ENCODE measurements at places on chromosomes 5 and 9.
A peak's percentile ranks its signal among the peaks of the same experiment; 100 is the strongest.

- DNase-seq, result no peak
Observed at GRCh38 chr5:14225173-14225834, 82.2 kb downstream of the TRIO start.

DNA sequence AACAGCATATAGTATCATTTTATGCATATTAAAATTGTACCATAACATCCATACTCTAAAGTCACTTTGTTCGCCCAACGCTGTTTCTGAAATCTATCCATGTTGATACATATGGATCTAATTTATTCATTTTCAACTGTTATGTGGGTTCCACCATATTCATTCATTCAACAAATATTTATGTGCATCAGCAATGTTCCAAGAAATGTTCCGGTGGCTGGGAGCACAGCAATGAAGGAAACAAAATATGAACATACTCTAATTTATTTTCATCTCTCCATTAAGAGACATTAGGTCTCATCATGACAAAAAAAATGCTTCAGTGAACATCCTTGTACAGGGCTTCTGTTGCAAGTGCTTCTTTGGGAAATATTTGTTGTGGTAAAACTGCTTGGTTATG lies 75.4 kb downstream of the MARCHF3 start:
- no peak for DNase-seq

GRCh38 chr9:35510754-35511428 lies 21.0 kb downstream of the RUSC2 start:
- DNase-seq, result no peak

DNA sequence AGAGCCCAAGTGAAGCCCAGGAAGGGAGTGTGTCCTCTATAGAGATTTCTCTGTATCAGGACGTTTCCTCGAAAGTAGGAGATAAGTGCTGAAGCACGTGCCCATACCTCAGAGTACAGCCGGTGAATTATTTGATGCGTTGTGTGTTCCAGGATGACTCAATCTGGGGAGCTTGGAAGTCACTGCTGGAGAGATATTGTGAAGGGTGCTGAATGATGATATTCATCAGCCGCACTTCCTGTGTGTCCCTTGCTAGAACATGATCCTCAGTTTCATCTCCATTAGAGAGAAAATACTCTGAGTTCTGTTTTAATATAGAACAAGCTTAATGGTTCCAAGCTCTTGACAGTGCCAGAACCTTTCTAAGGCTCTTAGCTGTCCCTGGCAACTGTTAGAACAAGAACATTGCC lies 402.3 kb upstream of the ADAMTSL1 start:
- no peak for DNase-seq

DNA sequence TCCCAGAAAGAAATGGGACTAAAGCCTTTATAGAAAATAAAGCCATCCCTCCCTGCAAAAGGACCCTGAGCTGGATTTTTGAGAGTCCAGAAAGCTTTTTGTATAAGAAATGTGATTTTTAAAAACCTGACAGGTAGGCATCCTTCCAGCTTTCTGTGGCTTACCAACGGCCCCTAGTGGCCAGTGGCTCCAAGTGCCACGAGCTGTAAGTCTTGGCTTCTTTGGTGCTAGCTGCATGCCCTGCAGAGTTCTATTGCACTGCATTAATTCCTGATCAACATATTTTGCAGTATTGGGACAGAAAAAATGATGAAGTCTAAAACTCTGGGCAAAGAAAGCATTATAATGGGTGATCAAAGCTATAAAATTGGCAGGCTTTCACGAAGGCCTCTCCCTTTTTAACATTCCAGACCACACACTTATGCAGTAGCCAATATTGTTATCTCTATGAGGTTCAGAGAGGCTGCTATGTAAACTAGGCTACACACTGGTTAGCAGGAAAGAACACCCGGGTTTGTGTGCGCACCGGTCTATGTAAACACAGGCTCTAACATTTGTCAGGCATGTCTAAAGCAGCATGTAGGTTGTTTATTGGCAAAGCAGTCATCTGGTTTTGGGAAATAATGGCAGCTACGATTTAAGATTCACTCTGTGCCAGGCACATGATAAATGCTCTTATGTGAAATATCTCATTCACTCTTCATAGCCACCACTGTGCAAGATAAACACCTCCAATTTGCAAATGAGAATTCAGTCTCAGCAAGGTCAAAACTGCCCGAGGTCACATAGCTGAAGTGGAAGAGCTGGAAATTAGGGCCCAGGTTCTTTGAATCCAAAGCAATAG lies 55.2 kb downstream of the NMUR2 start:
- DNase-seq, result peak; percentile 43

GRCh38 chr5:82982846-82983245 lies 94.3 kb downstream of the TMEM167A start:
- no peak for DNase-seq

DNA sequence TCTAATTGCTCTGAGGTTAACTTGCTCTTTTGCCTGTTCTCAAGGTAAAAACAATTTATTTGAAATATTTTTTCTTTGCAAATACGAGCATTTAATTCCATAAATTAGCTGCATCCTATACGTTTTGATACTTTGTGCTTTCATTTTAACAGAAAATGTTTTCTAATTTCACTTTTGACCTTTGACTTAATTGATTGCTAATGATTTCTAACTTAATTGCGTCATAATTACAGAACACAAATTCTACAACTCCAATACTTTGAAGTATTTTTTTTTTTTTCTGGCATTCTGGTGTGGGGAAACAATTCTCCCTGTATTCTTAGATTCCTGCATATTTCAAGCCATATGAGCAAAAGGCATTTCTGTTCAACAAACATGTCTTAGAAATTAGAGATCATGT lies 134.0 kb downstream of the ISOC1 start:
- no peak for DNase-seq

GRCh38 chr9:80437825-80438224 lies 866.1 kb downstream of the TLE4 start:
- no peak for DNase-seq

DNA sequence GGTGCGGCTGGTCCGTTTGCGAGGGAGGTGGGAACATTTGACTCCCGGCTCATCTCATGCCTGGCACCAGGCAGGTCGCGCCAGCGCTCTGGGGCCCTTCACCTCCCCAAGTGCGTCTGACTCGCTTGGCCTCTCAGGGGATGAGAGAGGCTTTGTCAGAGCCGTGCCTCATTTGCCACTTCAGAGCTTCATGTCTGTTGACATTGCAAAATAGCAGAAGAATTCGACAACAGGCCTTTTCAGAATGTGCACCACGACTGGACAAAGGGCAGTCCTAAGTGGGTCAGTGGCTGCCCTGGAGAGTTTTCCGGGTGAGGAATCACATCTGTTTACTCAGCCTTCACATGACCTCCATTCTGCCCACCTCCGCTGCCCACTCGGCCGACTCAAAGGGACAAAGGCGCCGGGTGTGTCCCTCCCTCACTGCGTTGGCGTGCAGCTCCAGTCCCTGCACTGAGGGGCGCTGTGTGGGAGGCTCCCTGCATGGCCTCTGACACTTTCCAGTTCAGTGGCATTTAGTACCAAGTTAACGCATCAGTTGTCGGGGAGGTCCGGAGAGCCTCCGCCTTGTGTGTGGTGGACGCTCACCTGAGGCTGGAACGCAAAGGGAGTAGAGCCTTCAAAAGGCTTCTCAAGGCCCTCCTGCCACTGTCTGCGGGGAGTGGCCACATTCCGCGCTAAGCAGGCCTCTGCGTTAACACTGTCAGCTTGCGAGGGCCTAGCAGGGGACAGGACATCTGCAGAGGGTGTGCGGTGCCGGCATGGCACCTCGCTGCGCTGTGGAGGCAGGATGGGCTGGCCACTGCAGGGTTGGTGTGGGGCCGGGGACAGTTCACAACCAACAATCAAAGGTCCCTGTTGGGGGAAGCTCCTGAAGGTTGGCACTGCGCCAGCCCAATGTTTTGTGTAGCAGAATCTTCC lies 171.5 kb downstream of the NXNL2 start:
- DNase-seq, result no peak

GRCh38 chr9:800591-801150 lies 40.8 kb upstream of the DMRT1 start:
- no peak for DNase-seq

DNA sequence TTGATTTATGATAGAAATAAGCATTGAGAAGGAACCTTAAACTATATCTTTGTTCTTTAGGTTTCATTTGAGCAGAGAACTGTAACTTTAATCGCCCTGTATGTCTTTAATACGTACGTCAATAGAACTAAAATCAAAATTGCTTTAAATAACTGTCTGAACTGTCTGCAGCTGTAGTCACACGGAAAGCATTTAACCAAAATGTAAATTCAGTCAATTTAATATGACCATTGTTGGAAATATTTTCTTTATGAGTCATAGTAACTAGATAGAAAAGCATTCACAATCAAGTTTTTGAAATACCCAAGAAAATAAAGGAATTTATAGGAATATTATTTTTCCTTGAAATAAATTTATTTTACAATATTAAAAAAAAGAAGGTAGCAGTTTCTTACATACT lies 157.1 kb upstream of the CDH6 start:
- DNase-seq, result no peak

- no peak for DNase-seq
Observed at GRCh38 chr5:156121882-156122281, 205.1 kb upstream of the SGCD start.

DNA sequence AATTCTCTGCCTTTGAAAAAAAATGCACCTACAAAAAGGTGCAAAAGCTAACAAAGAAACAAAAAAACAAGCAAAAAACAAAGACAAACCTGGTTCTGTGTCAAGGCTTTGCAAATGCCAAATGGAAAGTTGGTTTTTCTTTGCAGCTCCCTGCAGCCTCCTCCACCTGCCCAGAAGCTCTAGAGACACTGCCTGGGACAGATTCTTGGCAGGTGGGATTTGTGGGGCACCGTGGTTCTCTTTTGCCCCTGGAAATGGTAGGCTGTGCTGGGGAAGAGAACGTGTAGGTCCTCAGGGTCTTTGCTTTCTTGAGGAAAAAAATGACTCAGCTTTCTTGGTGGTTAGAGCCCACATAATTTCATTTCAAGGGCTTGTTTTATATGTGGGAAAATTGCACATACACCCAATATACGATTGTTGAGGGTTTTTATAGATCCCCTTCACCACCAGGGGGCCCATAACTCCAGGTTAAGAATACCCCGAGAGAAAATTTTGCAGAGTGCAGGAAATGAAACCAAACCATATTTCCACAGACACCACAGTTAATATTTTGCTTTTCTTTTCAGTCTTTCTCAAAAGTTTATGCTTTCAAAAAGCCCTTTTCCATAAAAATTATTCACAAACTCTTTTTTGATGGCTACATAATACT lies 58.7 kb downstream of the NXNL2 start:
- peak; percentile 54 for DNase-seq

- no peak for DNase-seq
Observed at GRCh38 chr9:128727640-128728248, 3.8 kb upstream of the ZDHHC12 start.

- DNase-seq, result no peak
Observed at GRCh38 chr5:53323511-53323910, 156.9 kb upstream of the FST start.

- DNase-seq, result no peak
Observed at GRCh38 chr5:132471944-132472343, 18.6 kb downstream of the IRF1 start.

DNA sequence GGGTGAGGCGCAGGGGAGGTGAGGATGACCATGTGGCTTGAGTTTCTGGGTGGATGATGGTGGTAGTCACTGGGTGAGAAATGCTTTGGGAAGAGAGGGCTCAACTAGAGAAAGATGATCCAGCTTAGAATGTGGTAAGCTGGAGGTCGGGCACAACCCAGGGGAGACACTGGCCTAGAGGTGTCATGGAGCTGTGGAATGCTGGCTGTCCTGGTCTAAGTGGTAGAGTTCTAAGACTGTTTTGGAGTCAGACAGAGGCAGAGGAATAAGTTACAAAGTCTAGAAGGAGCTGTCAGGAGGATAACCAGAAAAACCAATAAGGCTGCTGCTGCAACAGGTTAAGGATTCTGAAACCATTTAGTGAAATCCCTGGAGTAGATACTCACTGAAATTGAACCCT lies 19.2 kb upstream of the ACSL6 start:
- no peak for DNase-seq

GRCh38 chr9:94150890-94151650 lies 66.8 kb downstream of the PTPDC1 start:
- no peak for DNase-seq

- DNase-seq, result no peak
Observed at GRCh38 chr9:132055756-132056155, 23.9 kb downstream of the MED27 start.

DNA sequence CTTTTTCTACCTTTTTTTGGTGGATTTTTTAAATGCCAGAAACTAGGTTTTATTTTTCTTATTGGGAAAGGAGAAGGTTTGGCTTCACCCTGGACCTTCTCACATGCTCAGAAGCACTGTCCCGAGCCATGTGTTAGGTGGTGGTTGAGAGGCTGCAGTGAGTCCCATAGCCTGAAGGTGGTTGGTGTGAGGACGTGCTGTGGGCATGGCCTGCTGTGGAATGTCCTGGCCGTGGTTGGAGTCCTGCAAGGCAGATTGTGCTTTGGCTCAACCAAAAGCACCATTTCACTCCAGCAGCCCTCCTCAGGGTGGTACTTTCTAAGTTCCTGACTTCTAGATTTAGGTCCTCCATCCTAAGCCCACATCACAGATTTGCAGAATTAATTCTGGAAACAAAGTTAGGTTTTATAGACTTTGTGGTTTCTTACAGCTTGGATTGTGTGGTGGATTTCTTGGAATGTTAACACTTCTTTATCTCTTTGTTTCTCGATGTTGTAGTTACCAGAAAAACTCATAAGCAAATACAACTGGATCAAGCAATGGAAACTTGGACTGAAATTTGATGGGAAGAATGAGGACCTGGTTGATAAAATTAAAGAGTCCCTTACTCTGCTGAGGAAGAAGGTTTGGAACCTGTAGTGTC lies 22.6 kb downstream of the OTULIN start:
- DNase-seq, result no peak

DNA sequence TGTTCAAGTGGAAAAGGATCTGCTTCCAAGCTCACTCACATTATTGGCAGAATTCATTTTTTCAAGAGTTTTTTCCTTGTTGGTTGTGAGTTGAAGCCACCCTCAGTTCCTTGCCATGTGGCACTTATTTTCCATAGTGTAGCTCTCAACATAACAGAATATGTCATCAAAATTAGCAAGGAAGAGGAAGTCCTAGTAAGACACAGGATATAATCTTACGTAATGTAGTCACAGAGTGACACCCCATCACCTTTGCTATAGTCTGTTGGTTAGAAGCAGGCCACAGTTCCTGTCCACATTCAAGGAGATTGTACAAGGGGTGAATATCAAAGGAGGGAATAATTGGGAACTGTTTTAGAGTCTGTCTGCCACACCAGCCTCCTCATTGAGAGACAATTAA lies 15.7 kb downstream of the IRGM start:
- no peak for DNase-seq

- no peak for DNase-seq
Observed at GRCh38 chr9:114240647-114241558, 82.0 kb upstream of the ORM1 start.

DNA sequence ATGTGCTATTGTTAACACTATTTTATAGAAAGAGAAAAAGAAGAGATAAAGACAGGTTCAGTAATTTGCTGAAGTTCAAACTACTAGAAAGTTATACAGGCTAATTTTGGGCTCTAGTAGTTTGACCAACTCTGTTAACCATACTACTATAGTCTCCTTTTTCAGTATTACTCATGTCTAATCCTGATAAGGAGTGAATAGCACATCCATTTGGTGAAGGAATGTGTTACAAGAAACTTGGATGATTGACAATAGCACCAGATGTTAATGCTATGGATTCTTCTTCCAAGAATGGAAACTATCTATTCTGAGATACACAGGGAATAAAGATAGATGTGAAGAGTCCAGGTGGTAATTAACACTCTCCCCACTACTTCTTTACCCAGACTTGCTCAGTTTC lies 677.3 kb downstream of the PRELID2 start:
- DNase-seq, result no peak

- DNase-seq, result no peak
Observed at GRCh38 chr9:1980387-1980786, 34.8 kb upstream of the SMARCA2 start.

Measured in activated CD4-positive, alpha-beta memory T cell treated with anti-CD3 and anti-CD28 coated beads, Interleukin-2, amount 10 ng/mL, durations not matched to agents 7 days and 5 days (primary cell).